Neural progenitor cell (in vitro differentiated cells): ENCODE measurements at places on chromosomes 6 and 20. TPM values are rescaled to one million over a fixed set of nuclear protein-coding genes. Genes with fewer than 3 reads are reported as not detected.

BPI gene
- total RNA-seq, result not detected in 2 replicates

MYL9 gene
- 12.4 and 22.9 TPM in 2 replicates for total RNA-seq

ZNF334 gene
- 29.0 and 45.9 TPM in 2 replicates for total RNA-seq

TRERF1 gene
- 8.3 and 12.3 TPM in 2 replicates for total RNA-seq

CRISP2 gene
- not detected in 2 replicates for total RNA-seq

HCRTR2 gene
- total RNA-seq, result 0.06 TPM in 1 of 2 replicates, not detected in the other

UST gene
- 33.3 and 33.9 TPM in 2 replicates for total RNA-seq

EPM2A gene
- total RNA-seq, result 7.1 and 9.6 TPM in 2 replicates

LY6G6D gene
- total RNA-seq, result 0.90 TPM in 1 of 2 replicates, not detected in the other

HTR1B gene
- not detected in 2 replicates for total RNA-seq

PET117 gene
- total RNA-seq, result 24.9 and 58.3 TPM in 2 replicates

MACROD2 gene
- 11.9 and 12.1 TPM in 2 replicates for total RNA-seq

KCNK16 gene
- total RNA-seq, result not detected in 2 replicates

SUMO4 gene
- total RNA-seq, result 0.82 and 2.3 TPM in 2 replicates

HLA-DQB2 gene
- total RNA-seq, result not detected in 2 replicates

SLC35F1 gene
- total RNA-seq, result 17.7 and 24.3 TPM in 2 replicates

FAM217A gene
- not detected in 2 replicates for total RNA-seq

ENPP5 gene
- total RNA-seq, result 9.1 and 23.7 TPM in 2 replicates

CLPSL2 gene
- total RNA-seq, result 1.4 TPM in 1 of 2 replicates, not detected in the other

RBPJL gene
- total RNA-seq, result not detected in 2 replicates

EMILIN3 gene
- 3.5 and 9.0 TPM in 2 replicates for total RNA-seq

CCM2L gene
- total RNA-seq, result 0.75 and 3.9 TPM in 2 replicates

GPLD1 gene
- 4.2 and 8.3 TPM in 2 replicates for total RNA-seq

LY6G6F gene
- total RNA-seq, result not detected in 2 replicates

SIRPB1 gene
- total RNA-seq, result 0.62 TPM in 1 of 2 replicates, not detected in the other

SPATA25 gene
- total RNA-seq, result 0.43 and 0.54 TPM in 2 replicates

NEURL2 gene
- 0.24 and 1.2 TPM in 2 replicates for total RNA-seq

HLA-DMB gene
- total RNA-seq, result 4.3 and 4.5 TPM in 2 replicates

PLEKHG1 gene
- 4.6 and 4.7 TPM in 2 replicates for total RNA-seq

TEAD3 gene
- 9.7 and 23.5 TPM in 2 replicates for total RNA-seq
